Fibroblast of lung (primary cell): ENCODE measurements at places on chromosomes 1 and 21.
A peak's percentile ranks its signal among the peaks of the same experiment; 100 is the strongest.

DNA sequence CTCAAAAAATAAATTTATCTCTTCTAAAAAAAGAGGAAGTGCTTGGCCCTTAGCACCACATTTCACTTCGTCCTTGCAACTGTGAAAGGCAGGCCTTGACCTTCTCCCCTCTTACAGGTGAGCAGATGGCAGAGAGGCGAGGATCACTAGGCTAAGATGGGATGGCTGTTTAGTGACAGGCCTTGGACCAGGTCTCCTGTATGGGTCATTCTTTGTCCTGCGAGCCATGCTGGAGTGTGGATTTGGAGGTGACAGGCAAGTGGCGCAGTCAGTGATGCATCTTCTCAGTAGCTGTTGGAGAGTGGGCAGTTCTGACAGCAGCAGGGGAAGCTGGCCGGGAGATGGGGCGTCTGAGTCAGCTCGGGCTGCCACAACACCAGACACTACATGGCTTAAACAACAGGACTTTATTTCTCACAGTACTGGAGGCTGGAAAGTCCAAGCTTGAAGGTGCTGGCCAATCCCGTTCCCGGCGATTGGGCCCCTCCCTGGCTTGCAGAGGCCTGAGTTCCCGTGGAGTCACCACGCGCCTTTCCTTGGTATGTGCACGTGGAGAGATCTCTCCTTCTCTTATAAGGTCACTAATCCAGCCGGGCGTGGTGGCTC, 16.5 kb downstream of the SLC27A3 start:
- H3K27ac ChIP-seq = peak overlapping the region; percentile 98
- peaks cover 18% of the 10 kb centered on the region for H3K4me1 ChIP-seq
- peak overlapping the region; percentile 17 for H3K4me3 ChIP-seq
- H3K36me3 ChIP-seq = no peaks in the 10 kb centered on the region
- H3K27me3 ChIP-seq = no peaks in the 10 kb centered on the region
- peak; percentile 72 for DNase-seq

DNA sequence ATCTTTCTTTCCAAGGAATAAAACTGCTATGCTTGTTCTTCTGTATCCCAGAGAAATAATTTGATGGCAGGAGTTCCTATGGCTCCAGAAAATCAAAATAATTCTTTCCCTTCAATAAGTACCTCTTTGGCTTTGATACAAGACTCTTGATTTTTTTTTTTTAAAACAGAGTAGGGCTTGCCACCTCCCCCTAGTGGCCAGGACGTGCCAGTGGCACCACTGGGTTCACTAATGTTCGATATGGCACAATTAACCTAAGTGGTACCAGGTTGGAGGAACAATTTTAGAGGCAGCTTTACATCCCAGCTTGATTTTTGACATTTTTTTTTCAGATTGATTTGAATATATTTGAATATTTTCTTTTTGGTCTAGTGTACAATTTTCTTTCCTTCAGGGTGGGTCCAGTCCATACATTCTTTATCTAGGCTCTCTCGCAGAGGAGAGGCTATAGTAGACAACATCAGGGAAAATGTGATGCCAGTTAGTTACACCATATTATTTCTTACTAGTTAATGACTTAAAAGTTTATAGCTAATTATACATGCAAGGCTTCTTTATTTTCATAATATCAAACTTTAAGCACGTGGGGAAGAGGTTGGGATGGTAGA, 330.9 kb downstream of the S1PR1 start:
- no peak overlapping the region for H3K27ac ChIP-seq
- no peaks in the 10 kb centered on the region for H3K27me3 ChIP-seq
- H3K4me1 ChIP-seq = no peaks in the 10 kb centered on the region
- no peak overlapping the region for H3K4me3 ChIP-seq

DNA sequence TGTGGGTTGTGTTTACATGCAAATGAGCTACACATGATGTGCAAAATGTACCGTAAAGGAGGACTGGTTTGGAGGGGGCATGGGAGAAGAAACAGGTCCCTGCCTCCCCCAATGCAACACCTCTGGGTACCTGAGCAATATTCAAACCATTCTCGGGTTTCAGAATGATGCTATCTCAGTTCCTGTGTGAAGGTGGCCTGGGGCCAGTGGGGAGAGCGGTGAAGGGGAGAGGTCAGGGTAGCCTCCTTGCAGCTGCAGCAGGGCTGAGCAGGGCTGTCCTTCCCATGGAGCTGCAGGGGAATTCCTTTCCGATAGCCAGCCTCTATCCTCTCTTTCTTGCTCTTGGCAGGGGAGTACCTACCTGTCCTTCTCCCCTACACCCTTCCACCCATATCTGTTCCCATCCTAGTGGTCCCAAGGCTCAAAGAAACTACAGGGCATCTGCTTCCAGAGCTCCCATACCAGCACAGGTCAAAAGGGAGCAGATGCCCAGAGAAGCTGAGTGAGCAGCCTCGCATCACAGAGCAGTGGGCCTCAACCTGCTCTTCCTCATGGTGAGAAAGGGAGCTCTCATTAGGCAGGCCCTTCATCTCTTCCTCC, 11.9 kb downstream of the MEF2D start:
- H3K36me3 ChIP-seq = no peaks in the 10 kb centered on the region
- H3K27ac ChIP-seq = no peak overlapping the region
- peaks cover 42% of the 10 kb centered on the region for H3K4me1 ChIP-seq

DNA sequence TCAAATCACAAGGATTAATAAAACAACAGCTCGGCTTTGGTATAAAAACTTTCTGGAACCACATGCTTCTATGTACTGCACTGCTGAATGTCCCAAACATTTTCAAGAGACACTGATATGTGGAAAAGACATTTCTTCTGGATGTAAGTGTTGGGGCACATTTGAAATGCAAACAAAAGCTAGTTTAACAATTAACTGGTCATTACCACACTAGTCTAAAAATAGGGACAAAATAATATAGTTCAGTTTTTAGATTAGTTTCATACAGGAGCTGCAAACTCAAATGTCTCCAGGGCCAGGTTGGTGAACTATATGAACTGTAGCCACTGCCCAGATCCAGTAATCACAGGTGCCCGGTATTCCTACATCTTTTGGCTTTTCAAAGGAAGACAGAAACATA, 3.2 kb downstream of the IL23R start:
- H3K27me3 ChIP-seq = no peaks in the 10 kb centered on the region
- H3K27ac ChIP-seq = no peak overlapping the region
- no peaks in the 10 kb centered on the region for H3K36me3 ChIP-seq
- H3K4me3 ChIP-seq = no peak overlapping the region
- no peaks in the 10 kb centered on the region for H3K4me1 ChIP-seq

- H3K27ac ChIP-seq = no peak overlapping the region
- H3K36me3 ChIP-seq = no peaks in the 10 kb centered on the region
- H3K4me1 ChIP-seq = no peaks in the 10 kb centered on the region
- H3K4me3 ChIP-seq = no peak overlapping the region
Observed at GRCh38 chr1:63152572-63152971, 169.8 kb upstream of the FOXD3 start.

GRCh38 chr1:100053119-100053518, 79.6 kb downstream of the SASS6 start:
- H3K27me3 ChIP-seq = no peaks in the 10 kb centered on the region
- no peaks in the 10 kb centered on the region for H3K36me3 ChIP-seq
- H3K4me3 ChIP-seq = no peak overlapping the region
- DNase-seq = no peak
- no peak overlapping the region for H3K27ac ChIP-seq

GRCh38 chr1:112689842-112690237, 15.4 kb downstream of the MOV10 start:
- peaks cover 10% of the 10 kb centered on the region for H3K36me3 ChIP-seq
- DNase-seq = no peak
- no peak overlapping the region for H3K4me3 ChIP-seq
- no peaks in the 10 kb centered on the region for H3K27me3 ChIP-seq

DNA sequence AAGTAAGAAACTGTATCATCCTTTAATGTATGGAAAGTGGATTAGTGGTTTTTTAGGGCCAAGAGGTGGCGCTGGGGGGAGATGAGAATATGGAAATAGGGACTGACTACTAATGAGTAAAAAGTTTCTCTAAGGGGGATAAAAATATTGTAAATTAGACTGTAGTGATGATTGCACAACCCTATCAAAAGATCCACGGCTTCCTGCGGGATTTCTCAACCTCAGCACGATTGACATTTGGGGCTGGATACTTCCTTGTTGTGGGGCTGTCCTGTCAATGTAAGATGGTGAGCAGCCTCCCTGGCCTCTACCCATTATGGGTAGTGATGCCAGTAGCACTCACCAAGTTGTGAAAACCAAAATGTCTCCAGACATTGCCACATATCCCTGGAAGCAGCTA, 36.0 kb upstream of the PRDM2 start:
- no peaks in the 10 kb centered on the region for H3K27me3 ChIP-seq
- no peak for DNase-seq
- no peaks in the 10 kb centered on the region for H3K36me3 ChIP-seq
- H3K27ac ChIP-seq = no peak overlapping the region
- H3K4me1 ChIP-seq = no peaks in the 10 kb centered on the region
- H3K4me3 ChIP-seq = no peak overlapping the region

- no peak overlapping the region for H3K4me3 ChIP-seq
- H3K4me1 ChIP-seq = no peaks in the 10 kb centered on the region
- H3K27ac ChIP-seq = no peak overlapping the region
- peak; percentile 3 for DNase-seq
- H3K27me3 ChIP-seq = peaks cover 35% of the 10 kb centered on the region
Observed at GRCh38 chr1:46448109-46448911, 41.3 kb upstream of the DMBX1 start.

DNA sequence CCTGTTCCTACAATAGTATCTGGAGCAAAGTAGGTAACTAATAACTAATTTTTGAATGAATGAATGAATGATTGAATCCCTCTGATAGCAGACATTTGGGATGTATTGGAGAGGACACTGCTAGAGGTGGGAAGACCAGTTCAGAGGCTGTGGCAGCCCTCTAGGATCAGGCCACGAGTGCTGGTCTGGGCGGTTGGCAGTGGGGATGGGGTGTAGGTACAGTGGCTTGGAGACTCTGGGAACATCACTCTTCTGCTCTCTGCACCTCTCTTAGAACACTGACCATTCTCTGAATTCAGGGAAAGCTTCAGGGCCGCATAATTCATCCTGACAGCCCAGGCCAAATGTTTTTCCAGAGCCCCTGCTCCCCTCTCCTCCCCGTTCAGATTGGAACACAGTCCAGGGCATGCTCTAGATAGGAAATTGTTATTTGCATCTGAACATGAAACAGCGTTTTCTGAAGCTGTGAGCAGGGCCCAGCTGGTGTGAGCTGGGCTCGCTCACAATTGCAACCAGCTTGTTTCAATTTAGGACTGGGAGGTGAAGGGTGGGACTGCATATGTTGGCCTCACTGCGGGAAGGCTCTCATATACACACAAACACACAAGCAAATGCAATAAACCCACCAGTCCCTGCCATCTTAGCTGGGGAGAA, 253.1 kb upstream of the USP24 start:
- no peak for DNase-seq
- no peaks in the 10 kb centered on the region for H3K27me3 ChIP-seq
- H3K4me3 ChIP-seq = no peak overlapping the region
